Posterior vena cava (tissue), 2 donors: ENCODE measurements at places on chromosomes 16 and 17. TPM values are rescaled to one million over a fixed set of nuclear protein-coding genes. Genes with fewer than 3 reads are reported as not detected.

DNA sequence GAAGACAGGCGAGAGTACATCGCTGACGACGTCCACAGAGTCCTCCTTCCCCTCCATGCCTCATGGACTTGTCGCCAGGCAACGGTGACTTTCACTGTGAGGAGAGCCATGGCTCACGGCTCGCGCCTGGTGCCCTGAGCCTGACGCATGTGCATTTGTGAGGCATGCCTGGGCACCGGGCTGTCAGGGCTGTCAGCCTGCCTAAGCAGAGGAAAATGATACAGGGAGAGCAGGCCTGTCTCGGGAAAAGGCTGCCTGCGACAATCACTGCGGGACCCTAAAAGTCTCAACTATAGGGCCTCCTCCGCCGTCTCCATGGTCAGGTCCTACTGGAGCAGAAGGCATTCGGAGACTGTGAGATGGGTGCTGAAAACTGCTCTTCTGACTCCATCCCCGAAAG is 135.5 kb upstream of the WSB1 start:
- DNase-seq = peak; percentile 58

GRCh38 chr17:43308999-43309398 is 75.2 kb upstream of the RNU2-1 start:
- DNase-seq = no peak

GRCh38 chr17:42684929-42685556 is 2.7 kb downstream of the CNTNAP1 start:
- DNase-seq = no peak

GRCh38 chr17:57871155-57871554 is 21.3 kb upstream of the MRPS23 start:
- no peak for DNase-seq

- DNase-seq = no peak
Measured at GRCh38 chr17:64614266-64615027, 47.7 kb downstream of the SMURF2 start.

- DNase-seq = no peak
Measured at GRCh38 chr16:73771196-73772064, 525.2 kb upstream of the PSMD7 start.

DNA sequence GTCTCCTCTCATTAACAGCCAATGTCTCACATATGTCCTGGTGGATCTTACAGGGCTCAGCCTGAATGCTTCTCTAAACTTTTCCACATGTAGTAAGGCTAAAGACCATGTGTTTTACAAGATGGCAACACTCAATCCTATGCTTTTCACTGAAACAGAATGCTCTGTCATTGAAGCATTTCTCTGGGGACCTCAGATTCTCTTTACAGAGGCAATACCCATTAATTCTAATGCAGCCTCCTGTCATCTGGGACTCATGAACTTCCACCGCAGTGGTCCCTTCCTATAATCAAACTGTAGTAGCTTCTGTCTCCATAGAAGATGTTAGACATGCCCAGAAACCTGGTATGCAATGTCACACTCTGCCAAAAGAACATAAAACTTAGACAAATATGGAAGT is 926.6 kb upstream of the RBFOX1 start:
- no peak for DNase-seq

- DNase-seq = no peak
Measured at GRCh38 chr16:16143038-16143763, 80.1 kb downstream of the ABCC6 start.

DNA sequence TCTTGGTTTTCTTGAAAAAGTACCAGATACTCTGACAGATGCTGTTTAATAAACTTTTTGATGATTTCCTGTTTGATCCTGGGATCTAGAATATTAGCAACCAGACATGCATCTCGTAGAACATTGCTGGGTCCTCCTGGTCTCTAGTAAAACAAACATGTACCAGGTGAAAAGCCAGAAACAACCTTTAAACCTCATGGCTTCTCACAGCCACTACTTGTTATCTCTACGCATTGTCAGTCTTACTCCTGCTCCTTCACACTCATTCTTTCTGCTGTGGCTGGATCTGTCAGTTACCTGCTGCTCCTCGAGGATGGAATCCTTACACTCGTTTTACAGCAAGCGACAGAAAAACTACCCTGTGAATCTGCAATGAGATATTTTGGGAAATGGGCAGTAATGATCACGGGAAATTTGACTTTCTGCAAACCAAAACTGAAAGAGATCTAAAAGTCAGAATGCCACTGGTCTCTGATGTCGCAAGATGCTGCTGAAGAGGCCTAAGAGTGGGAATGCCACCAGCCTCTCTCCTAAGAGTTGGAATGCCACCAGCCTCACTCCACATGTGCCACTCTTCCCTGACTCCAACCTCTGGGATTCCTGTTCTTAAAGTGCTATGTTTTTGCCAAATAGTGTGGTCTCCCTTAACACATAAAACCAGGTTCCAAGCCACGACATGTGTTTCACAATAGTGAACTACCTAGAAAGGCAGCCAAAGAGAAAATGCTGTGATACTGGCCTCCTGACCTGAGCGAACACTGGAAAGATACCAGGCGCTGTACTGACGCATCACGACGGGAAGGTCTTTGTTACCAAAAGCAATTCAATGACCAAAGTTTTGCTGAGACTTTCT is 86.3 kb downstream of the VPS53 start:
- DNase-seq = no peak

DNA sequence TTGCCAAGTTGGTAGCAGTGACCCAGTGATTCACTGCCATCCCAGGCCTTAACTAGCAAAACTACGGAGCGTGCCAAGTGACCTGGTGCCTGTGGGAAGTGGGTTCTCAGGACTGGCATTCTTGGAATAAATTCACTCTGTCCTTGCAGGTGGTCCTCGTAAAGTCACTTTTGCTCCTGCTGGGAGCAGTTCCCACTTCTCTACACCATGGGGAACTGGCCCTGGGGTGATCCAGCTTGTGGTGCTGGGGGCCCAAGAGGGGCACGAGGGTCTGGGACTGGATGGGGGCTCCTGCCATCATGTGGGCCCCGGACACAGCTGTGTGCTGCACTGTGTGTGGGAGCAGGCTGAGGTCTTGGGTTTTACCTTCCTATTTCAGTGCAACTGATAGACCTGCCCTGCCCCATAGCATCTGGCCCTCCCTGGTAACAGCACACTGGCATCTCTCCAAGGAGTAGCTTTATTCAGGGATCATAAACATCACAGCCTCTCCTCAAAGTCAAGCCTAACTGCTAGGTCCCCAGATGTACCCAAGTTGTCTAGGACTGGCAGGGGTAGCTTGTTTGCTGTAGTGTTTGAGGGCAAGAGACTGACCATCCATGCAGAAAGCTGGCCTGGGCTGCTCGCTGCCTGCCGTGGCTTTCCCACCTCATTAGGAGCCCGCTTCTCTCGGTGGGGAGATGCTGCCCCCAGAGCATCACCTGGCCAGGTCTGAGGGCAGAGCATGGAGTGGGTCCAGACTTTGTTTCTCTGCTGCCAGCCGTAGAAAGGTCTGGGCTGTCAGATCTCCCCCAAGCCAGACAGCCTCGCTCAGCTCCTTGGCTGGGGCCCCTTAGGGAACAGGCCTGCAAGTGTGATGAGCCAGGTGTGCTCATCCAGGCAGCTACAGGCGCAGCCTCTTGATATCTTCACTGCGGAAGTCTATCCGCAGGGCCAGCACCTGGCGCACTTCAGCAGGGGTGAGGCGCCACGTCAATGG is 26.0 kb downstream of the FCSK start:
- DNase-seq = no peak

DNA sequence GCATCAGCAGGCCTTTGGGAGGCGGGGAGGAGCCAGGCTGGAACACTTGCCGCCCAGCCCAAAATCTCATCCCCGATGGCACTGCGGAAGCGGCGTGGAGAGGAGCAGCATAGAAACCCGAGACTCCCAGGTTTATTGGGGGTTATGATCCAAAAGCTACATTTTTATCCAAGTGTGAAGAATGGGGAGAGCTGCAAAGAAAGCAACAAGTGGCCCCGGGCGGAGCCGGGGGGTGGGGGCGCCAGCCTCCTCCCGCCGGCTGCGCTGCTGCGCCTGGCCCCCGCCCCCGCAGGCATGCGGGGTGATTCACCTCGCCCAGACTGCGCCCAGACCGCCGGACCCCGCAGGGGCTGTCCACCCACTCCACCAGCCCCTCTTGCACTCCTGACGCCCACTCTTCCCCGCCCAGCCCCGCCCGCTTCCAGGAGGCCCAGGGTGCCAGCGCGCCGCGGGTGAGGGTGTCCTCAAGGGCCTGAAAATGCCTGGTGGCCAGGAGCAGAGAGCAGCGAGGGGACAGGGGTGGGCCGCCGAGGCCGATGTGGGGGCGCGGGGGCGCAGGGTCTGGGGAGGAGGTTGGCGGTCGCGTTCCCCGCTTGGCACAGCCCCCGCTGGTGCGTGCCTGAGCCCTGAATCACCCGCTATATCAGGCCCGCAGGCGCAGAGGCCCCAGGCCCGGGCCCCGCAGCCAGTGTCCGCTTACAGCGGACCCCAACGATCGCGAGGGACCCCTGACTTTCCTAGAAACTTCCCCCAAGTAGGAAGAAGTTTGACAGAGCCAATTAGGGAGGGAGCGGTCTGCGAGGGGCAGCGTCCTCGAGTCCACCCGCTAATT is 1.3 kb downstream of the CAVIN1 start:
- DNase-seq = no peak

DNA sequence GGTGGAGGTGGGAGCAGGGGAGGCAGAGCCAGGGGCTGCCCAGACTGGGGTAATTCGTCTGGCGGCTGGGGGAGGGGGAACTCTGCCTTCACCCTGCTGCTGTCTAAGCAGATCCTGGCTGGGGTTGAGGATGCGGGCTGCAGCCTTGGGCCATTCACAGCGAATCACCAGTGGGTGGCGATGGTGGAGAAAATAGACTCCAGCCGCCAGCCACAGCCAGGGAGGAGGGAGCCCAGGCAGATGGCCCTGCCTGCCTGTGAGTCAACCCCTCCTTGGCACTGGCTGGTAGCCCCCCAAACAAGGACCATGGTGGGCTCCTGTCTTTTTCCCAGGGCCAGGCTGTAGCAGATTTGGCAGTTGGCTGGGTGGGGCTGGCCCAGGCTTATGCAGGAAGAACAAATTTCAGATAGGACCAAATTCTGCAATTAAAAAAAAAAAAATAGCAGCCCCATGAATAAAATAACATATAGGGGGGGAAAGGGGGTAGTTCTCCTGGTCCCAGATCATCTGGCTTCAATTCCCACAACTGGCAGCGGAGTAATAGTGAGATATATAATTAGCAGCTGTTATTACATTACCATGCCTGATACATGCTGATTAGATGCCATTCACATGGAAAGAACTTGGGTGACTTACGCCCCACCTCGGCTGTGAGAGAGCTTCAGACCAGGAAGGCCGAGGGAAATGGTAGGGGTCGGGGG is 41.5 kb upstream of the CDH5 start:
- DNase-seq = no peak

- DNase-seq = no peak
Measured at GRCh38 chr16:28212532-28212873, 738 bp upstream of the XPO6 start.

- no peak for DNase-seq
Measured at GRCh38 chr17:77432742-77433141, 292.0 kb downstream of the SEC14L1 start.

GRCh38 chr17:38917259-38917658 is 8.2 kb upstream of the LASP1NB start:
- DNase-seq = no peak

GRCh38 chr17:10518271-10519037 is at the start of gene MYH1:
TSS of gene MYH1 (minus strand) at chr17:10518542. CDS start at chr17:10516642, 1,900 bp downstream.
- no peak for DNase-seq

DNA sequence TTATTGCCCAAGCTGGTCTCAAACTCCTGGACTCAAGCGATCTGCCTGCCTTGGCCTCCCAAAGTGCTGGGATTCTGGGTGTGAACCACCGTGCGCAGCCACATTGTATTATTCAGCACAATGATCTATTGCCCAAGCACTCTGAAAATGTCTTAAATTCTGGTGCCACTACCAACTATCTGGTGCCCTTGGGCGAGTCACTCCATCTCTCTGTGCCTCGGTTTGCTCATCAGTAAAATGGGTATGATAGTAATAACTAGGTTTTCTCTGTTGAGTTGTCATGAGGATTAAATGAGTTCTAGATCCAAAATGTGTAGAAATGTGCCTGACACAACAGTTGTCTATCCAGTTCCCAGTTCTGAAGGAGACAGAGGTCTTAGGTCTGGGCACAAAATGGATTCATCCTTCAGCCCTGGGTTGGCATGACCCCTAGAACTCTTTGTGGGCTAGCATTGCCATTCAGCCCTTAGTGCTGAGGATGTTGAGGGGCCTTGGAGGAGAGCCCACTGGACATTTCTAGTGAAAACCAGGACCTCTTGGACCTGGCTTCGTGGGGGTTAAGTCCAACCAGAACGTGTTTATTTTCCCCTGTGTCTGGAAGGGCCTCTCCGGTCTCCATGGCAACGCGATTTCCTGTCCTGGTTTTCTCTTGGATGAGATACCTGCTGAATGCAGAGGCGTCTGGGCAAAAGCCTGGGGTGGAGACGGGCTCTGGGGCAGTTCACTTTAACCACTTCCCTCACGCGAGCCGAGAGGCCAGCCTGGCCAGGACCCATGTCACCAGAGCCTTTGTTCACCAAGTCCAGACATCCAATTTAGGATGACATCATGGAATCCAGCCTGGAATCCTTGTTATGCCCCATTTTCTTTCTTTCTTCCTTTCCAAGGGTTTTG is 43.7 kb upstream of the TNRC6A start:
- peak; percentile 90 for DNase-seq

DNA sequence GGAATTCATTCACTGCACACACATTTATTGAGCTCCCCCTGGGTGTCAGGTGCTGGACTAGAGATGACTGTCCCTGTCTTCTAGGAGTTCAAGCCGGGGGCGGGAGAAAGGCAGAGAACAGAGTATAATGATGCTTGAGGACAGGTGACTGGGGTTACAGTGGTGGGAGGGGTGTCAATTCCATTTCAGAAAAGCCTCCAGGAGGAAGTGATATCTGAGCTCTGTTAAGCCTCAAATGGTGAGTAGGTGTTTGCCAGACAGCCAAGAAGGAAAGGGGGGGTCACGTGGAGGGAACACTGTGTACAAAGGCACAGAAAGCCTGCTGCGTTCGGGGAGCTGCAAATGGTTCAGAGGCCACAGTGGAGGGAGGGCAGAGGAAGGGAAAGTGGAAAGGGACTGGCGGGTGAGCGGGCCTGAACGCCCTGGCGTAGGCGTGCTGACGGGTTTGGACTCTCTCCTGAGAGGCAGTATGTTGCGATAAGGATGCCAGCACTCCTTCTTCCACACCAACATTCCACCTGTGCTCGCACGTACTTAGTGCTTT is 9.7 kb upstream of the NXPH3 start:
- peak; percentile 82 for DNase-seq

Gene SNX20
- total RNA-seq = 1.8 TPM

Gene TMC7
- 1.6 TPM for total RNA-seq

Gene ITGAD
- not detected for total RNA-seq

Gene ABCC12
- total RNA-seq = not detected

Gene FBXL20
- 13.7 TPM for total RNA-seq

Gene HSD11B2
- total RNA-seq = 0.43 TPM

Gene NKD1
- total RNA-seq = 25.7 TPM

Gene SRL
- 4.1 TPM for total RNA-seq

Gene TPSG1
- 1.3 TPM for total RNA-seq

Gene PIPOX
- 2.1 TPM for total RNA-seq

Gene ZNF785
- 10.2 TPM for total RNA-seq

Gene GRB7
- total RNA-seq = not detected

Gene IL34
- total RNA-seq = 4.3 TPM

Gene LRRC3C
- not detected for total RNA-seq

Gene SLC6A2
- 0.23 TPM for total RNA-seq
